ENCODE measurements at places on chromosomes 7 and 10.

GRCh38 chr10:123669886-123670285 lies 3.7 kb downstream of the GPR26 start:
- DNase-seq: no peak

DNA sequence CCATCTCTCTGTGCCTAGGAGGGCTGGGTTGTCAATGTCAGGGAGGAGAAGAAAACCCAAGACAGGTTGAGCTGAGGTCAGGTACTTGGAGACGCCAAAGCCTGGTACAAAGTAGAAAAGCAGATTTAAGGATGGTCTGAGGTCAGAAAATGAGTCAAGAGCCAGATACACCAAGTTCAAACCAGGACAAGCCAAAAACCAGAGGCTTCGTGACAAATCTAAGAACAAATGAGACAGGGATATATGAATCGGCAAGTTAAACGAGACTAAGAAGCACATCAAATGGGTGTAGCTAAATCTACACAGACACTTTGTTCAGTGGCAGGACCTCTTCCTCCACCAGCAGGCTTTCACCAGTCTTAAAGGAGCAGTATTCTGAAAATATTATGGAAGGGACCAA lies 34.2 kb downstream of the C7orf33 start:
- no peak for DNase-seq

DNA sequence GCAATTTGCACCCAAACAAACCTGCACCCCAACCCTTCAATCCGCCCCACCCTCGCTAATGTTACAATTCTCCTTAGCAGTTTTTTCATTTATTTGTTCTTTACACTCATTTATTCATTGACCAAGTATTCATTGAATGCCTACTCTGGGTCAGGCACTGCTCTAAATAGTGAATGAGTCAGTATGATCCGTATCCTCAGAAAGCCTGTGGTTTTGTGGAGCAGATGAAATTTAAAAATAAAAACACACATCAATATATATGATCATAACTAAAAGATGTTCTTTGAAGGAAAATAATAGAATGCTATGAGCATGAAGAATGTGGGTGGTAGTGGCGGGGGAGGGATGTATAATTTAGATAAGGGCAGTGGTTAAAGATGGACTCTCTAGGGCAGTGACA lies 13.3 kb downstream of the IFIT5 start:
- DNase-seq: no peak

- DNase-seq: no peak
These were observed 724.6 kb downstream of the AUTS2 start for GRCh38 chr7:70322856-70323255.

- DNase-seq: no peak
These were observed 48.8 kb downstream of the SEMA3C start for GRCh38 chr7:80869821-80870751.
